ENCODE measurements at places on chromosomes 2 and 18.

DNA sequence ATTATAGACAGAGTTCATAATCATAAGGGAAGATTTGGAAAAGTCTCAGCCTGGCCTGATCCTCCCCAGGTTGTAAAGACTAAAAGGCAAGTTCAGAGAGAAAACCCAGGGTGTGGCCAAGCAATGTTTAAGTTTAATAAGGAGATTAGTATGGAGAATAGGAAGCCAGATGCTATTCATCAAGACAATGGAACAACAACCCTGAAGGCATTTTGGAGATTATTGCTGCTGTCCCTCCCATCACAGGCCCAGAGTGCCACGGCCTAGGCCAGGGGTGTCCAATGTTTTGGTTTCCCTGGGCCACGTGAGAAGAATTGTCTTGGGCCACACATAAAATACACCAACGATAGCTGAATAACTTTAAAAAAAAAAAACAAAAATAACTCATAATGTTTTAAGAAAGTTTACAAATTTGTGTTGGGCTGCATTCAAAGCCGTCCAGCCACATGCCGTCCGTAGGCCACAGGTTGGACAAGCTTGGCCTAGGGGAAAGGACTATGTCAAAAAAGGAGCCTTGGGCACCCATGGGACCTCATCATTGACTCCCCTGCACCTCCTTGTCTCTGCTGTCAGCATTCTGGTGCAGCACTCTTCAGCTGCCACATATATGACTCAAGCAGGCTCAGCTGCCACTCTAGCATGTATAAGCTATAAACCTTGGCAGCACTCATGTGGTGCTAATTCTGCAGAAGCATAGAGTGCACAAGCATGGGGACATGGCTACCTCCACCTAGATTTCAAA lies 20.8 kb downstream of the DPP4 start:
- DNase-seq = no peak

GRCh38 chr18:392928-393573 lies 107.5 kb downstream of the COLEC12 start:
- no peak for DNase-seq

DNA sequence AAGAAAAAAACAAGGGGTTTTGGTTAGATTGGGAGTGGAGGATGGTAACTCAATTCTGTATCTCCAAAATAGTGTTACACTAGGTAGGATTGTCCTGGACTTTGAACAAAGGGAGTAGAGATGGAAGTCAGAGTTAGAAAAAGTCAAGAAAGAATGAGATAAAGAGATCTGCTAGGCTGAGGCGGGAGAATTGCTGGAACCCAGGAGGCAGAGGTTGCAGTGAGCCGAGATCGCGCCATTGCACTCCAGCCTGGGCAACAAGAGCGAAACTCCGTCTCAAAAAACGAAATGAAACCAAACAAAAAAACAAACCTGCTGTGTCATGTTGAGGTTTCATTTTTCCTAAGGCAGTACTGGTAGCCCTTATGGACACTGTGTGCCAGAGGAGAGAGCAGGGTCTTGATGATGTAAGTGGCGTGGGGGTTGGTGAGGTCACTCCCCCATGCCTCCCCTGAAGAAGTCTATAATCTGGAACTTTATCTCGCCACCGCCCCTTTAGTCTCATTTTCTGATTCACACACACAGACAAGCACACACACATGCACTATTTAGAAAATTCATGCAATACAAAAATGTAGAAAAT lies 10.5 kb downstream of the DRC1 start:
- no peak for DNase-seq

DNA sequence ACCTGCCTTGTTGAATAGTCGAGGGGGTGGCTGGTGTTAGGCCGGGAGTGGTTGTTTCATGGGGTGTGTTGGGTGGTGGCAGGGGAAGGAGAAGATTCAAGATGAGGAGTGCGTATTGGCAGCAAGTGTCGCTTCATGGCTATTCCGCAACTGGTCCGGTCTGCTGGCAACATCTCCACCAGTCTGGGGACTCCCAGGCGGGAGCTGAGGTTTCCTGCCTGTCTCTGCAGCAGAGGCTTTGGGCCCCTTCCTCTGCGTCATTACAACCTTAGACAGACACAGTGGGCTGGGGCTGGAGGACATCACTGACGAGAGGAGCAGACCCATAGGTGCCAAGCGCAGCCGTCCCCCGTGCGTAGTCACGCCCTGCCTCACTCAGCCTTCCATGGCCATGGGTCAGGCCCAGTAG lies 64.0 kb upstream of the MCFD2 start:
- DNase-seq = no peak

- no peak for DNase-seq
Observed at GRCh38 chr2:20737505-20737904, 70.6 kb downstream of the GDF7 start.

All from cerebellar cortex (tissue), 1 donor.